Hematopoietic multipotent progenitor cell treated with erythropoietin and hydrocortisone succinate and interleukin-3 and kit ligand, for 8 days (in vitro differentiated cells): ENCODE measurements at places on chromosomes 7 and 10.

- DNase-seq = no peak
Observed at GRCh38 chr7:117092785-117093184, 139.5 kb downstream of the ST7 start.

- DNase-seq = no peak
Observed at GRCh38 chr10:88473989-88474883, 108.9 kb downstream of the RNLS start.

GRCh38 chr10:112383325-112383724, 9.4 kb downstream of the ACSL5 start:
- DNase-seq = peak; percentile 71

- no peak for DNase-seq
Observed at GRCh38 chr10:13857451-13857850, 270.7 kb downstream of the PRPF18 start.

GRCh38 chr10:6348096-6348874, 145.6 kb downstream of the PFKFB3 start:
- DNase-seq = peak; percentile 52

DNA sequence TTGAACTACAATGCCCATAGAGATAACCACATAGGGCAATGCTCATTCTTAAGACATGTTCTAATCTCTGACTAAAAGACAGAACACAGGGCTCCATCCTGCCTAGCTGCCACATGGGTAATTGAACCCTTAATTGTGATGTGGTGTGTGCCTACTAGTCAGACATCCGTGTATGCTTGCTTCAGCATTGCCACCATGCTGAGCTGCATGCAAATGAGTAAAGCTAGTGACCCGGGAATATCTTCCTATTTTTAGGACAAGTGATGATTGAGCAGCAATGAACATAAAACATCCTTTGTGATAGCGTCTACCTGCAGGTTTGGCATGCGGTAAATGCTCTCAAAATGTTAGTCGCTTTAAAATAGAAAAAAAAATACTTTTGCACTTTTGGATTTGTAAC, 115.8 kb downstream of the MAGI2 start:
- no peak for DNase-seq

DNA sequence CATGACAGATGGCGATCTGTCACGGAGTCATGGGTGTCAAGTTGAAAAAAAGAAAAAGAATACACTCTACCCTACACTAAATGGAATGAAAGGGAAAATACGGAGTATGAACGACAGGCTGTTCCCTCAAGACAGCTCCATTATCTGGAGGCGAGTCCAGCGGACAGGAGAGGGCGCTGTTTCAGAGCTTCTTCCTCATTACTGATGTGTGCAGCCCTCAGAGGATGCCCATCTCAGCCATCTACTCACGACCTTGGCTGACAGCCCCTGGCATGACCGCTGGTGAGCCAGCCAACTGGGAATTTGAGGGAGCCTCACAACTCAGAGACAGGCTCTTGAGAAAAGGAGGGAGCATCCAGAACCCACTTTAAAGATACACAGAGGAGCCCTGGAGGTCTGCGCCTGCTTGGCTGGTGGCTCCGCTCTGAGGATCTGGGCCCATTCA, 49.6 kb upstream of the SMNDC1 start:
- DNase-seq = peak; percentile 73

DNA sequence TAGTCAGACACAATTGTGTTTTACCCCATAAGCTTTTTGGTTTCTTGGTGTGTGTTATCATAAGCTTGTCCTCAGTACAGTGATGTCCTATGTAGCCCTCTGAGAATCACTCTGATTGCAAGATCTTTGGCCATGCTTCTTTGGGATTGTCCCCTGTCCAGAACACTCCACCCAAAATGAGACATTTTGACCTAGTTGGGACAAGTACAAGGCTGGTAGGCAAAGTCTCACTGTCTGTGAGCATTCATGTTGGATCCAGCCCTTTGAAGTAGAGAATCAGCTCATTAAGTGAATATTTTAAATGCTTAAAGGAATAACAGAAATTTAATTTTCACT, 28.9 kb upstream of the PCGF5 start:
- DNase-seq = no peak

DNA sequence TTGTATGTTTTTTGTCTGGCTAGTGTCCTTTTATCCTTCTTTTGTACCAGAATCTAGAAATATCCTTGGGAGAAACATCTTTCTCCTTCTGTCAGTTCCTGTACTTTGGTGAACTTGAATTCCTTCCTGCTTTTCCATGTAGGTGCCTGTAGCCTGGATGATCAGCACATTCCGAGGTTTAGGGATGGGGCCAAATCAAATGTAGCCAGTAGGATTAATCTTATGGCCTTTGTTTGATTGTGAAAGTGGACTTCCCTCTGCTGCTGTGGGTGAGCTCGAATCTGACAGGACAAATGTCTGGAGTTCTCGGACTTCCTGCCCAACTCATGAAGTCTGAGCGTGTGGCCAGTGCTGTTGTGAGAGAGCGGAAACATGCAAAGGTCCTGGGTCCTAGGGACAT, 33.2 kb upstream of the NAMPT start:
- DNase-seq = no peak

DNA sequence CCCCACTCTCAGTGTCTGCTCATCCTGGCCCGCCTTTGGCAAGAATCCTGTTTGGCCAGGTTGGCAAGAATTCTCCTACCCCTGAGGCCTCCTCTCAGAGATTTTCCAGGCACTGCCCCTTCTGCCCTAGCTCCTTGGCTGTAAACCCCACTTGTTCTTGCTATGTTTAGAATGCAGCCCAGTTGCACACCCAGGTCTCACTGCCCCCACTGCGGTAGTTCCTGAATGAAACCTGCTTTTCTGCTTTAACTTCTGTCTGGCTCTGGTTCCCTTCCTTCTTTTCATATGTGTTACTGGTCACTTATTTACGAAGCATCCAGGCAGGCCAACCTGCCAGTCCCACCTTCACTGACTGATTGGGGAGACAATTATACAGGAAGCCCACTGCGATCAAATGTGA, 576.9 kb downstream of the GLRX3 start:
- no peak for DNase-seq

- DNase-seq = no peak
Observed at GRCh38 chr10:93215312-93215711, 141.6 kb downstream of the CYP26A1 start.

- DNase-seq = no peak
Observed at GRCh38 chr10:102634686-102635085, 9.6 kb upstream of the TRIM8 start.

DNA sequence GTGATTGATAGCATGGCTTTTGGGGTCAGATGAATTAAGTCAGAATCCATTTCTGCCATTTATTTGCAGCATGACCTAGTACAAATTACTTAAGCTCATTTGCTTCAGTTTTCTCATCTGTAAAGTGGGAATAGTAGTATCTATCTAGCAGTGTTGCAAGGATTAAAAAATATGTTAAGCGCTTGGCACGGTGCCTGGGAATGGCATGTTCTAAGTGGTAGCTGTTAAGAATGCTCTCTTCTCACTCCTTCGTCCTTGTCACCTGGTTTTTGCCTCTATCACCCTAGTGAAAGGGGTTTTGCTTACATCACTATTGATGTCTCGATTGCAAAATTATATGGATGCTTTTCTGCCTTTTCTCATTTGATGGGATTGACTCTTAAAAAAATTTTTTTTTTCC, 7.4 kb downstream of the TMEM248 start:
- DNase-seq = peak; percentile 22

GRCh38 chr7:151312356-151312755, 29.3 kb upstream of the NUB1 start:
- DNase-seq = no peak

GRCh38 chr7:102874166-102874829, 38.5 kb upstream of the LRRC17 start:
- DNase-seq = peak; percentile 11

- peak; percentile 62 for DNase-seq
Observed at GRCh38 chr7:139602143-139602722, 78.7 kb downstream of the CLEC2L start.
